Aorta (tissue), 5 donors: ENCODE measurements at places on chromosomes 4 and X.

DNA sequence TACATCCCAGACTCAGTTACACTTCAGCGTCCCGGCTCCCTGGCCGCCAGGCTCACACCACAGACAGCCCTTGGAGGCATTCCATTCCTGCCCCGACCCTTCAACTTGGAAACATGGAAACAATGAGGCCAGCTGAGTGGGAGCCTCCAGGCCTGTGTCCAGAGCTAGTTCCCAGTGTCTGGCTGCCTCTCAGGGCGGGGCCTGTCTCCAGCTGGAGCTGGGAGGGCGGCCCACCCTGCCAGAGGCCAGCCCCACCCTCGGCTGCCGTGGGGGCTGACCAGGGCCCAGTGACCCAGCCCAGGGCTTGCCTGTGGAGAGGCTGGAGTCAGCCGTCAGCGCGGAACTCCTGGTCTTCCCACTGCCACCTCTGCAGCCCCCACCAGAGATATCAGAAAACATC lies 37.4 kb upstream of the SPON2 start:
- no peaks in the 10 kb centered on the region for H3K36me3 ChIP-seq
- H3K27ac ChIP-seq: no peak overlapping the region
- DNase-seq: peak; percentile 91
- no peak overlapping the region for H3K4me3 ChIP-seq
- no peaks in the 10 kb centered on the region for H3K27me3 ChIP-seq

DNA sequence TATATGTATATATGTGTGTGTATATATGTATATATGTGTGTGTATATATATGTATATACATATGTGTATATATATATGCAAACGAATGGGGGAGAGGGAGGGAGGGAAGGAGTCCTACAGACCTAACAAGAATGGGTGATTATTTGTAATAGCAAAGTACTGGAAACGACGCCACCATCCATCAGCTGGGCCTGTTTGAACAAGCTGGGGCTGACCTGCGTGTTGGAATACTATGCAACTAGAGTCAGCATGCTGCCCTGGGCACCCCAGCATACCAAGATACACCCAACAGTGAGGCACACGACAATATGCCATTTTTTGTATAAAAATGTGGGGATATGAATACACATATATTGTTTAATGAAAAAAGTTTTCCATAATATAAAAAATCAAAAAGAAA lies 21.6 kb upstream of the CCNQ start:
- H3K27ac ChIP-seq: no peak overlapping the region
- H3K27me3 ChIP-seq: no peaks in the 10 kb centered on the region
- no peaks in the 10 kb centered on the region for H3K36me3 ChIP-seq
- no peak for DNase-seq

GRCh38 chr4:169810325-169811323 lies 52.9 kb upstream of the HPF1 start:
- H3K27ac ChIP-seq: no peak overlapping the region
- H3K36me3 ChIP-seq: no peaks in the 10 kb centered on the region
- no peak for DNase-seq
- peak overlapping the region; percentile 59 for H3K4me3 ChIP-seq
- H3K4me1 ChIP-seq: no peaks in the 10 kb centered on the region

GRCh38 chr4:101992446-101992845 lies 201.9 kb downstream of the BANK1 start:
- H3K27me3 ChIP-seq: no peaks in the 10 kb centered on the region
- H3K27ac ChIP-seq: no peak overlapping the region
- H3K36me3 ChIP-seq: no peaks in the 10 kb centered on the region
- H3K4me1 ChIP-seq: no peaks in the 10 kb centered on the region
- no peak for DNase-seq
- no peak overlapping the region for H3K4me3 ChIP-seq

DNA sequence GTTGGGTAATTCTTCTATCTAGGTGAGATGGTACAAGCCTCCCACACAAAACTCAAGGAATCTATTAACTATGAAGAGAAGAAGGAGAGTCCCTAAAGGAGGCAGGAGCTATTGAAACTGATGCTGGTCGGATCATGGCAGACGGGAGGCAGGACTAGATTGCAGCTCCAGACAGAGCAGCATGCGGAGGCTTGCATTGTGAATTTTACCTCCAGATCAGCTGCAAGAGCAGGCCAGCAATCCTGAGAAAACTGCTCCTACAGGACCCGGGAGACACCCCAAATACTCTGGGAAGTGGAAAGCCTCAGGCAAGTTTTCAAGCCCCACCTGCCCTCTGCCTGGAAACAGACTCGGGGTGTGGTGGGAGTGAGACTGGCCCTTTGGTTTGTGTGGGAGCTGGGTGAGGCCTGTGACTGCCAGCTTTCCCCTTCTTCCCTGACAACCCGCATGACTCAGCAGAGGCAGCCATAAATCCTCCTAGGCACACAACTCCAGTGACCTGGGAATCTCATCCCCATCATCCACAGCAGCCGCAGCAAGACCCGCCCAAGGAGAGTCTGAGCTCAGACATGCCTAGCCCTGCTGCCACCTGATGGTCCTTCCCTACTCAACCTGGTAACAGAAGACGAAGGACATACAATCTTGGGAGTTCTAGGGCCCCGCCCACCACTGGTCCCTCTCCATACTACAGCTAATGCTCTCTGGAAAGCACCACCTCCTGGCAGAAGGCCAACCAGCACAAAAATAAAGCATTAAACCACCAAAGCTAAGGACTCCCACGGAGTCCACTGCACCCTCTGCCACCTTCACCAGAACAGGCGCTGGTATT lies 30.9 kb downstream of the GATB start:
- H3K36me3 ChIP-seq: no peaks in the 10 kb centered on the region
- no peaks in the 10 kb centered on the region for H3K27me3 ChIP-seq
- no peak overlapping the region for H3K27ac ChIP-seq
- H3K4me1 ChIP-seq: no peaks in the 10 kb centered on the region
- H3K4me3 ChIP-seq: no peak overlapping the region

- H3K27ac ChIP-seq: no peak overlapping the region
- no peak overlapping the region for H3K4me3 ChIP-seq
- H3K27me3 ChIP-seq: no peaks in the 10 kb centered on the region
- no peaks in the 10 kb centered on the region for H3K4me1 ChIP-seq
- no peaks in the 10 kb centered on the region for H3K36me3 ChIP-seq
Observed at GRCh38 chr4:120765260-120765680, 157.3 kb downstream of the PRDM5 start.

- peak overlapping the region; percentile 58 for H3K27ac ChIP-seq
- peak; percentile 86 for DNase-seq
- no peaks in the 10 kb centered on the region for H3K36me3 ChIP-seq
- H3K4me1 ChIP-seq: no peaks in the 10 kb centered on the region
- no peaks in the 10 kb centered on the region for H3K27me3 ChIP-seq
Observed at GRCh38 chr4:157221895-157222770, 1.6 kb downstream of the GRIA2 start.

GRCh38 chrX:148282504-148282903 lies 217.9 kb upstream of the AFF2 start:
- H3K4me3 ChIP-seq: no peak overlapping the region
- H3K27ac ChIP-seq: no peak overlapping the region
- no peaks in the 10 kb centered on the region for H3K27me3 ChIP-seq
- no peak for DNase-seq

GRCh38 chr4:131006388-131006787 lies 1910.4 kb downstream of the C4orf33 start:
- no peak overlapping the region for H3K4me3 ChIP-seq
- no peaks in the 10 kb centered on the region for H3K4me1 ChIP-seq
- no peaks in the 10 kb centered on the region for H3K27me3 ChIP-seq
- H3K36me3 ChIP-seq: no peaks in the 10 kb centered on the region

DNA sequence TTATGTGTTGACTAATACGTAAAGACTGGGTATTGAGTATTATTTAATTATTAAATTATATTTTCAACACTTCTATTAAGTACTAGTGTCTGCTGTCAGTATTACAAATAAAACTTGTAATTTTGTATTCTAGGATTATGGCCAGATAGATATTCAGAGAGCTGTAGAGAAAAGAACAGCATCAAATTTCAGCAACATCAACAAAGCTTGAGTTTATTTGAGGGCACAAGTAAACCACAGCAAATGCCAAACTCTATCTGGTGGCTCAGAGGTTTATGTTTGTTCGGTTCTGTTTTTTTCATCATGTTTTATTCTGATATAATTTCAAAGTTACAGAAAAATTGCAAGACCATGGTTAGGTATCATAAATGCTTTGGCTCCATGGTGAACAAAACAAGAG lies 1530.5 kb downstream of the PCDH18 start:
- no peak overlapping the region for H3K4me3 ChIP-seq
- no peak for DNase-seq
- H3K27ac ChIP-seq: no peak overlapping the region
- no peaks in the 10 kb centered on the region for H3K4me1 ChIP-seq

DNA sequence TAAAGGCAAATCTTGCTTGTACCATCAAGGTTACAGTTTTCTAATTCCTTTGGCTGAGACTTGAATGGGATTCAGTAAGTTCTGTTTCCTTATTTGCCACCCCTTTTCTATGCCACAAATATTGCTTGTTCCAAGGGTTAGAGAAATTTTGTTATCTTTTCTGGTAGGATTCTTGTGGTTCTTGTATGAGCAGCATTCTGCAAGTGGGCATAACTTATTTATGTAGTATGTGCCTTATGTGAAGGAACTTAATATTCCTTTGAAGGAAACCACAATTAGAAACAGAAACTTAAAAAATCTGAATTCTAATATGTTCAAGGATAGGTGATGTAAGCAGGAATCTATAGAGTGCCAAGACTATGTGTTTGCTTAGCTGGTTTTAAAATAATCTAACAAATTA lies 53.1 kb upstream of the TSPAN5 start:
- H3K4me1 ChIP-seq: no peaks in the 10 kb centered on the region
- no peaks in the 10 kb centered on the region for H3K27me3 ChIP-seq
- H3K36me3 ChIP-seq: no peaks in the 10 kb centered on the region
- H3K4me3 ChIP-seq: no peak overlapping the region

DNA sequence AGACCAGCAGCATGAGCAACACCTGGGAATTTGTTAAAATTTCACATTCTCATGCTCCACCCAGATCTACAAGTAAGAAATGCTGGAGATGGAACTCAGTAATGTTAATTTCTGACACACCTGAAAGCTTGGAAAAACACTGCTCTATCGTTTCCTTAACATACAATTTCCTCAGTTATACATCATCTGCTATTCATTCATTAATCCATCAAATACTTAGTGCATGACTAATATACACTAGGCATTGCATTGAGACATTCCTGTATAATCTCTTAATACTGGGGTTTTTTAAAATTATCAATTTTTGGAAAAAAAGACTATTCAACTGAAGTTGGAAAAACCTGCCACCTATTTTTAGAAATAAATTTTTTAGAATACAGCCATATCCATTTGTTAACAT lies 106.1 kb downstream of the CHM start:
- H3K27ac ChIP-seq: no peak overlapping the region
- no peak overlapping the region for H3K4me3 ChIP-seq
- H3K27me3 ChIP-seq: no peaks in the 10 kb centered on the region

- H3K36me3 ChIP-seq: no peaks in the 10 kb centered on the region
- no peak for DNase-seq
- no peak overlapping the region for H3K27ac ChIP-seq
- H3K4me1 ChIP-seq: no peaks in the 10 kb centered on the region
- H3K27me3 ChIP-seq: no peaks in the 10 kb centered on the region
Observed at GRCh38 chrX:44022964-44023363, 49.8 kb upstream of the NDP start.

DNA sequence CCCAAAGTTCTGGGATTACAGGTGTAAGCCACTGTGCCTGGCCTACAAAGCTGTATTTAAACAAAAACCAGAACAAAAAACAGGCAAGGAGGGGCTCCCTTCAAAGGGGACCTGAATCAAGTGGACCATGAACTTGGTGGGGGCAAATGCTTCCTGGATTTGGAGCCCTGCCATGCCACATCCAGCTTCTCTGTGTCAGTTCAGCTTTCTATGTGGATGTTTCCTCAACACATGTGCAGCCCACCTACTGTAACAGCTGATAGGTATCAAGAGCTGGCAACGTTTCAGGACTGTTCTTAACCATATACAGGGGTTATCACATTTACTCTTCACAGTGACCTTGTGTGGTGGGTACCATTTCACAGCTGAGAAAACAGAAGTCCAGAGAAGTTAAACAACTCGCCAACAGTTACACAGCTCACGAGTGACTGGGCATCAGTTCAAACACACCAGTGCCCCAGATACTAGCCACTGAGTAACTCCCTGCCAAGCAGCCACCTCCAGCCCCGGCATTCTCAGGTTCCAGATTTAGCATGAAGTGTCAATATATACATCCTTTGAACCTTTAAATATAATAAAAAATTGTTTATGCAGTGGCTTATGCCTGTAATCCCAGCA lies 7.5 kb downstream of the GPR143 start:
- no peaks in the 10 kb centered on the region for H3K27me3 ChIP-seq
- no peaks in the 10 kb centered on the region for H3K4me1 ChIP-seq
- H3K27ac ChIP-seq: no peak overlapping the region
- H3K36me3 ChIP-seq: no peaks in the 10 kb centered on the region
- H3K4me3 ChIP-seq: no peak overlapping the region
- DNase-seq: no peak
